ENCODE measurements at places on chromosomes 4 and X.
A peak's percentile ranks its signal among the peaks of the same experiment; 100 is the strongest.

GRCh38 chr4:11463707-11464106 lies 35.0 kb upstream of the HS3ST1 start:
- DNase-seq, result no peak

DNA sequence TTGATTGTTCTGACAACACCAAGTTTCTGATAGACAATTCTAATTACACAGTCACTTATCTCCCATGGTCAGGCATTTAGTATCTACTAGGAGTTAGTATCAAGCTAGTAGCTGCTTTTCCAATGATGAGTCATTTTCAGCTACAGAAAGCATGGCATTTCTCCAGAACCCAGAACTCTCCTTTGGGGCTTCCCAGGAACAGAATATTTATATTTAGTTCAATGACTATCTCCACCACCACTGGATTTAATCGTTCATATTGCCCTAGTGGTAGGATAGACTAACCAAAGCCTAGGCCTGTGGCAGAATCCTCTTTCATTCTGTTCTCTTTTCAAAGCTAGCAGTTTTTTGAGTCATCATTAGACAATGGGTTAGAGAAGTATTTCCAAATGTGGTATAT lies 569.4 kb downstream of the GABRG1 start:
- DNase-seq, result no peak

GRCh38 chr4:133148690-133149363 lies at the start of gene PCDH10:
Gene PCDH10, plus strand, starts transcription at chr4:133149294. Its CDS starts 847 bp downstream, at chr4:133150141.
- DNase-seq, result peak; percentile 88

DNA sequence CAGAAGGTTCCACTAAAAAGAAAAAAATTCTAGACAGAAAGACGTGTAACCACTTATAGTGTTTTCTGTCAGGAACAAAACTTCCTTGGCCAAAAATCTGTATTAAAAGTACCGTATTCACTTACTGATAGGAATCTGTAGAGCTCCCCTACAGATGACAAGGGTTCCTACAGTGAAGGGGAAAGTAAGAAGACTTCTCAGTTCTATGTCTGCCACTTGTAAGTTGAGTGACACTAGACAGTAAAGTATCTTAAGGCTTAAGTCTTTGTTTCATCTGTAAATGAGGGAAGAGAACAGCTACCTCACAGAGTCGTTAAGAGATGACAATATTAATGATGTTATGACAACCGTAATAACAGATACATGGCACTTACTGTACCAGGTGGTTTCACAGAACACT lies 3.3 kb downstream of the COQ2 start:
- DNase-seq, result no peak

DNA sequence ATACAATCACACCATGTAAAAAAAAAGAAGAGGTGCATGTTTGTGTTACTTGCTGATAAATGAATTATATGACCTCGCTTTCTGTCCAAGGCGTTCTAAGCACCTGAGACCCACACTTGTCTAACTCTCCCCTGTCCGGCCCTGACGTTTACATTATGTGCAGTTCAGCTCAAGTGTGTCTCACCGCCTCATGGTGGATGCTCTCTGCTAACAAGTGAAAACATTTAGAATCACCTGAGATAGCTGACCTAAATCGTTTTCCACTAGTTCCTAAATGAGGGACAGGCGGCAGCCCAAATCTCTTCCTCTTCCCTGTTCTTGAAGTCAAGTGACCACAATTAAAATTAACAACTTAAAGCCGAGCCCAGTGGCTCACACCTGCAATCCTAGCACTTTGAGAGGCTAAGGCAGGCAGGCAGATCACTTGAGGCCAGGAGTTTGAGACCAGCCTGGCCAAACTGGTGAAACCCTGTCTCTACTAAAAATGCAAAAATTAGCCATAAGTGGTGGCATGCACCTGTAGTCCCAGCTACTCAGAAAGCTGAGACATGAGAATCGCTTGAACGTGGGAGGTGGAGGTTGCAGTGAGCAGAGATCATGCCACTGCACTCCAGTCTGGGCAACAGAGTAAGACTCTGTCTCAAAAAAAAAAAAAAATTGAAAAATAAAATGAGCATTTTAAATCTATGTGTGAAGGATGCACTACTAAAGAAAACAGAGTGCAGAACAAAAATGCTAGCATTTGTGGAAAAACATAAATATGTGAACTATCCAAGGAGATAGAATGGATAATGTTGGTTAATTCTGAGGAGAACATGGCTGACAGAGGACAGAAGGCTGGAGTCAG lies 3.9 kb upstream of the TIFA start:
- DNase-seq, result no peak

GRCh38 chr4:150235808-150236271 lies 157.6 kb downstream of the DCLK2 start:
- peak; percentile 53 for DNase-seq

DNA sequence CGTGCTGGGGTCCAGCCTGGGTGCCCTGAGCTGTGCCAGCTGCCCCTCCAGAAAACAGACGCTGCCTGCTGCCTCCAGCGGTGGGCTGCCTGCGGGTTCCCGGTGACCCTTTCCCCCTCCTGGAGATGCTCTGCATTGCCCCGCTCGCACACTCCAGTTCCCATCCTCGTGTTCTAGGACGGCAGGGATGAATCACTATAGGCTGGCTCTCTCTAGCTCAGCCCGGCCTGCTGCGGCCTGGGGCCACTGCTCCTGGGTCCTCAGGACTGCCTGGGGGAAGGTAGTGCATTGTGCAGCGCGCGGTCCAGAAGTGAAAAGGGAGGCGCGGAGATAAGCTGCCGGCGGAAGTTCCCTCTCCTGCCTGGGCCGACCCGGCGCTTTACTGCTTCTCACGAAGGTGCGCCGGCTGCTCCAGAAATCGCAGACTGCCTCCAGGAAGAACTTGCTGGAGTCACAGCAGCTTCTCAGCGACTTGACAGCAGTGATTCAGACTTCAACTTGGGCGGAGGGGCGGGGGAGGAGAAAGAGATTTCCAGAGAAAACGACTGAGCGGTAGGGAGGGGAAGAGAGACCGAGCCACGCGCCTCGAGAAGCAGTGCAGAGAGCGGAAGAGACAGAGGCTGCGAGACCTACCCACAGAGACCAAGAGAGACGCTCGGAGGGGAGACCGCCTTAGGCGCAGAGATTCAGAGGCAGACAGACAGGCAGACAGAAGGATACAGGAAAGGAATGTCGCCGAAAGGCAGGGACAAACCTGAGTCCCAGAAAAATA lies 6.7 kb upstream of the MSX1 start:
- peak; percentile 85 for DNase-seq

GRCh38 chr4:52709155-52709554 lies 42.1 kb downstream of the ERVMER34-1 start:
- DNase-seq, result no peak

DNA sequence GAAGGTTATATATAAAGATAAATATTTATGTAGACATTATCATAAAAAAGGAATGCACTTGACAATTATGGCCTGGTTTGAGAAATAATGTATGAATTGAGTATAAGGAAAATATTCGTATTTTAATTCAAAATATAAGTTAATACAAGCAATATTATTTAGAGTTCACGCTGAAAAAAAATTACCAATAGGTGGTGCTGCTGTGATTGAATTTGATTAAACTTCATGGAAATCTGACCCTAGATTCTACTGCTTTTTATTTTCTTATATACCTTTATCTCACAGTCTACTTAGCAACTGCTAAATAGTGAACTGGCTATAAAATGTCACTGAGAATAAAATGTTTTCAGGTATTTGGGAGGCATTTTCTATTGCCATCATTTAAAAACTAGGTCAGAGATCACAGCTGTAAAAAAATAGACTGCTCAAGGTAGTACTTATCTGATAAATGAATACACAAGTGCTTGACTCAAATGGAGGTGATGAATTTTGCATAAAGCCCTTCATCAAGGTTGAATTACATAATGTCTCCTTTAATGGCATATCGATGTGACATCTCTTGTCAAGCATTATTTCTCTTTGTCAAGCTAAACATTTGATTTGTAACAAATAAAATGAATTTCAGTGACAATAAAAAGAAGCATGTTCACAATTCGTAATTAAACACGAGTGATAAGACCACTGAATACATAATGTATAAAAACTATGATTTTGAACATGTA lies 1638.8 kb upstream of the PCDH7 start:
- peak; percentile 14 for DNase-seq

GRCh38 chrX:44935640-44936039 lies 62.7 kb downstream of the KDM6A start:
- no peak for DNase-seq

- DNase-seq, result no peak
Measured at GRCh38 chr4:40205259-40206198, 8.7 kb downstream of the RHOH start.

DNA sequence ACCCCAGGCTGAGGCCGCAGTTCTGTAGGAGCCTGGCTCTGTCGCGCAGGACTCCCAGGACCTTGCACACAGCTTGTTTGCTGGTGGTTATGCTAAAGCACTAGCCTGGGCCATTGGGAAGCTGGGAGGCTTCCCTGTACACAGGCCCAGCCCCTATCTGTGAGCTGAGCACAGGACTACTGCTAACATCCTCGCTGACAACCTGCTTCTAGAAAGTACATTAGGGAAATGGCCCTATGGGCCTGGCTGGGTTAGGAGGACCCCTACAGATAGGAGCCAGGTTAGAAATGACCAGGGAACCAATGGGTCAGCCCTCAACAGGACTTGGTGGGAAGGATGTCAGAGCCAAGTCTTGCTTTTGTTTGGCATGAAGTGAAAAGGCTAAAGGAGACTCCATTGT lies 219.4 kb upstream of the LNX1 start:
- no peak for DNase-seq

- DNase-seq, result no peak
Measured at GRCh38 chr4:74997948-74998729, 65.2 kb downstream of the PARM1 start.

GRCh38 chr4:26082565-26082964 lies 168.5 kb downstream of the SMIM20 start:
- DNase-seq, result no peak

GRCh38 chrX:9055354-9055753 lies 21.4 kb upstream of the FAM9B start:
- no peak for DNase-seq

DNA sequence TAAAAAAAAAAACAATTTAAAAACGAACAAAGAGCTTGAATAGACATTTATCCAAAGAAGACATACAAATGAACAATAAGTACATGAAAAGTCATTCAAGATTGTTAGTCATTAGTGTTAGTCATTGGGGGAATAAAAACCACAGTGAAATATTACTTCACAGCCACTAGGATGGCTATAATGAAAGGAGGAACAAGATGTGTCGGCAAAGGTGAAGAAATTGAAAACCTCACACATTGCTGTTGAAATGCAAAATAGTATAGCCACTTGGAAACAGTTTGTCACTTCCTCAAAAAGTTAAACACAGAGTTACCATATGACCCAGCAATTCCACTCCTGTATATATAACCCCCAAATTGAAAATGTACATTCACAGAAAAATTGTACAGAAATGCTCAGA lies 45.2 kb upstream of the SLC39A8 start:
- DNase-seq, result peak; percentile 40

DNA sequence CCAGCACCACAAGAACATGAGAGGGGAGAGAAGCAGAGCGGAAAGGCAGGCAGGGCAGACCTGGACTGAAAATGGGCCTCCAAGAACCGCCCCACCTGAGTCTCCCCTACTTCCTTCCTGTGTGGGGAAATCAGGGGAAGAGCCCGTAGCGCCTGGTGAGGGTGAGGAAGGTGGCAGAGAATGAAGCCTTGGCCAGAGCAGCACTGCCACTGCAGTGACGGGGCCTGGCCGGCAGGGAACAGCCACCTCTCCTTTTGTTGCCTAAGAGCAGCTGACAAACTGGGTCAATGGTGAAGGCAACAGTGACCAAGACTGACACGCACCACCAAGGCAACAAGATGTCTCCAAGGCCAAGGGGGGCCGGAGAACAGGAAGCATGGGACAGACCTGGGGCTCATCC lies 58.4 kb upstream of the CBR4 start:
- no peak for DNase-seq

- no peak for DNase-seq
Measured at GRCh38 chr4:74764119-74764518, 30.2 kb downstream of the BTC start.

- no peak for DNase-seq
Measured at GRCh38 chr4:172356016-172356415, 542.8 kb downstream of the GALNTL6 start.

Measured in fibroblast of the aortic adventitia (primary cell).